ENCODE measurements at places on chromosomes 7 and 10.

DNA sequence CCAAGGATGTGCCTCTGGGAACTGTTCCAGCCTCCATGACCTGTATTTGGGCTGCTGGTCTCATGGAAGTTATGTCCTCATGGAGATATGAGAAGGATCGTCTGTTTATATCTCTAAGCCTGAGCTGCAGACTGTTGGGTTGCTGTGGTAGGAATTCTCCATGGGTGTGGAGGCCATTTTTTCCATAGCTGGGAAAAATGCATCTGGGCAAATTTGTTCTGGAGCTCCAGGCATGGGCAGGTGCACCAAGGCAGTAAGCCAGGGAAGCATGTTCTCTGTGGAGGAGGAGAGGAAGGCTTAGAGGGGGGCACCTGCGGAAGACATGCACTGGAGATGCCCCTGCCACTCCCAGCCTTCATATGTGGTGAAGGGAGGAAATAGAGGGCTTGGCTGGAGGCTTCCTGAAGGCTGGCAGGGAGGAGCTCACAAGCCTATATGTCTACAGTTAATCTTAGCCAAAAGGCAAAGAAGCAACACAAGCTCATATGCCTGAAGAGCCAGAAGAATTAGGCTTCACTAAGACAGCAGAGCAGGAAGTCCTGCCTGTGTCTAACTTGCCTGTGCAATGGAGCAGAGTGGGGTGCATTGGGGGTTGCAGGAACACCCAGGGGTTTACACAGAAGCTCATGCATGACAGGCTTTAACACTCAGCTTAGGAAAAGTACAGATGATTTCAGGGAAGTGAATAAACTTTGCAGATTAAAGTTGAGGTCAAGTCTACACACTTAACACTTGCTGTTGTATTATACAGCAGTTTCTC lies 35.1 kb upstream of the CXCL12 start:
- DNase-seq: no peak

- DNase-seq: no peak
These were observed 23.5 kb upstream of the KDM7A start for GRCh38 chr7:140200061-140200989.

DNA sequence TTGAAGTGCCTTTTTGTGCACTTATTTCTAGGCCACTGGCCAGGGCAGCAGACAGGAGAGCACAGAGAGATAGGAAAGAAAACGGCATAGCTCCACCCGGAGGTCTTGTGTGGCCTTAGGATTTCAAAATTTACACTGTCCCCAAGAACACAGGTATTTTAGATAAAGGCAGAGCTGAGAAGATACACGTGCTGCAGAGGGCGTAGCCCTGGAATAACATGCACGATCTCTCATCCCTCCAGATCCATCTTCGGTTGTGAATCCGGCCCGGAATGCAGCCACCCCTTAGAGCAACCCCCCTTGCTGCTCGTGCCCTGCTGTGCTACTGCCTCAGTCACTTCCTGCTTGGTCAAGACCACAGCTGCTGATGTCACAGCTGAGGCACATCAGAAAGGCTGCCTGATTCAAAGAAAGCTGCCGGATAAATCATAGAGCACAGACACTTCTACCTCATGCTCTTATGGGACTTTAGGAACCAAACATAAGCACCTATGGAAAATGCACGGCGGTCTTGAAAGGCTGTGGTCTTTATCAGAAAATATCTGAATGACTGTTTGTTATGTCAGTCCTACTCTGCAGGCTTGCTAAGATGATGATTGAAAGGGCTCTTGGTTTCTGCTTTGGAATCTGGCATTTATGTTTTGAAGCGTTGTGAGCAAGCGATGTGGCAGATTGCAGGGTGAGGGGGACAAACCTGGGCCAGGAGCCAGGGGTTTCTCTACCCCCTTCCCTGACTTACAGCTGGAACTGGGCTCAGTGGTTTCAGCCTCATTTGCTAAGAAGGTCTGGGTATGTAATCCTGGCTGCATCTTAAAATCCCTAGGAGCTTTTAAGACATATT lies 152.0 kb downstream of the SVIL start:
- DNase-seq: no peak

- no peak for DNase-seq
These were observed at the start of gene FAS for GRCh38 chr10:88990384-88991160. Gene FAS (plus strand): TSS chr10:88990798. CDS start chr10:88990877, 79 bp downstream.

GRCh38 chr7:39085590-39086049 lies 107.9 kb downstream of the POU6F2 start:
- no peak for DNase-seq

GRCh38 chr10:49001870-49002672 lies 62.4 kb upstream of the LRRC18 start:
- DNase-seq: no peak

GRCh38 chr7:133051066-133051465 lies 30.8 kb downstream of the CHCHD3 start:
- DNase-seq: no peak

GRCh38 chr7:45451342-45452035 lies 122.7 kb upstream of the ADCY1 start:
- DNase-seq: no peak

GRCh38 chr7:108285003-108285368 lies 154.8 kb upstream of the LAMB4 start:
- no peak for DNase-seq

- DNase-seq: no peak
These were observed 17.9 kb downstream of the JCAD start for GRCh38 chr10:30041196-30042105.

GRCh38 chr7:84394219-84394618 lies 199.6 kb upstream of the SEMA3A start:
- no peak for DNase-seq

GRCh38 chr10:128811511-128811910 lies 655.5 kb upstream of the MGMT start:
- DNase-seq: no peak

GRCh38 chr7:90267263-90267858 lies 22.4 kb downstream of the CFAP69 start:
- no peak for DNase-seq

- peak; percentile 3 for DNase-seq
These were observed 27.3 kb upstream of the IFRD1 start for GRCh38 chr7:112422842-112423496.

- no peak for DNase-seq
These were observed 72.7 kb upstream of the PIK3CG start for GRCh38 chr7:106792233-106792926.

GRCh38 chr7:155109121-155109520 lies 39.0 kb downstream of the HTR5A start:
- DNase-seq: no peak

DNA sequence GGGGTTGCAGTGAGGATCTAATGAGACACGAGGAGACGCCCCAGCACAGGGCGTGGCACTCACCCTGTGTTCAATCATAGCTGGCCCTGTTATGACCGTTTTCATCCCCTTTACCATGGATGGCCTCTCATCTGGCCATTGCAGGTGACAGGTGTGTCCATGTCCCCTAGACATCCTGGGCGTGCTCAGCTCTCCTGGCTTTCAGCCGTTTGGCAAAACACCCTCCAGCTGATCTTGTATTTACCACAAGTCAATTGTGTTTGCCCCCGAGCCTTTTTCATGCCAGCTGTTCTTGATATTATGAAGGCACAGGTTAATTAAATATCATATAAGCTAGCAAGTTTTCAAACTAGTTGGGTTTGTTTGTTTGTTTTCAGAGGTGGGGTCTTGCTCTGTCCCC lies 97.1 kb downstream of the CHST15 start:
- no peak for DNase-seq

DNA sequence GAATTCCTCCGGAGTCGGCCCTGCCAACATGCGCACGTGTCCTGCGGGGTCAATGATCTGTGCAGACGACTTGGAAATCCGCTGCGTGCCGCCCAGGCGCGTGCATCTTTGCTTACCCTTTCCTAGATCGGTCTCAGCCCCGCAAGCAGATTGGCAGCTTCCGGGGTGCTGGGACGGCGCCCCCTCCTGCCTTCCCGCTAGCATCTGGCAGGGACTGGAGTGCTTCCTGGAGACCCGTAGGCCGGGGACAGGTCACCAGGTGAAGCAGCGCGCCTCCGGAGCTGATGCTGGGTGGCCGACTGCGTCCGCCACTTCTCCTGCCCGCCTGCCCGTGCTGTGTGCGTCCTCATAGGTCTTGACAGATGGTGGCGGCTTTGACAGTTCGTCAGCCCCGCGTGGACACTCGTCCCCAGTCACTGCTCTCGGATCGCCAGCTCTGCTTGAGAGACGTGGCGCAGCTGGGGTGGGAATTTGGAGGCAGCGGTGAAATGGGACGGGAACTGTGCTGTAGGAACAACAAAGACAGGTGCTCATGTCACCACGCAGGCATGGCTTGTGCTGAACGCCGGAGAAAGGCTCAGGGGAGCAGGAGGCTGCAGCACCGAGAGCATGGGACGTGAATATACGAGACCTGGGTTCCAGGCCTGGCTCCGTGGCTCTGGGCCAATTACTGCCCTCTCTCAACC lies 21.9 kb upstream of the KCNK18 start:
- DNase-seq: no peak

DNA sequence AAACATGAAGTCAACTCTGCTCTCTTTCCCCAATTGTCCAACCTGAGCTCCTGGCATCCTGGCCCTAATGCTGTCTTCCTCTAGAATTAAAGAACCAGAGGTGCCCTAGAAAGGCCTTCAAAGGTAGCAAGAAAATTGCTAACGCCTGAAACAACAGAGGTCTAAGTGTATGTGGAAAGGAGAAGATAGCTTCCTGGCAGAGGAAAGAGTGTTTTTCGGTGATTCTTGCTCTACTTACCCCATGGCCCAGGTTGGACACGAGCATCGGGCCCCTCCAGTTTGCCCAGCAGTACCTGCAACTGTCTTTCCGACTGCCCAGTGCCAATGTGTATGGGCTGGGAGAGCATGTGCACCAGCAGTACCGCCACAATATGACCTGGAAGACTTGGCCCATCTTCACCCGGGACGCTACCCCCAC lies 22.2 kb downstream of the MGAM2 start:
- no peak for DNase-seq

DNA sequence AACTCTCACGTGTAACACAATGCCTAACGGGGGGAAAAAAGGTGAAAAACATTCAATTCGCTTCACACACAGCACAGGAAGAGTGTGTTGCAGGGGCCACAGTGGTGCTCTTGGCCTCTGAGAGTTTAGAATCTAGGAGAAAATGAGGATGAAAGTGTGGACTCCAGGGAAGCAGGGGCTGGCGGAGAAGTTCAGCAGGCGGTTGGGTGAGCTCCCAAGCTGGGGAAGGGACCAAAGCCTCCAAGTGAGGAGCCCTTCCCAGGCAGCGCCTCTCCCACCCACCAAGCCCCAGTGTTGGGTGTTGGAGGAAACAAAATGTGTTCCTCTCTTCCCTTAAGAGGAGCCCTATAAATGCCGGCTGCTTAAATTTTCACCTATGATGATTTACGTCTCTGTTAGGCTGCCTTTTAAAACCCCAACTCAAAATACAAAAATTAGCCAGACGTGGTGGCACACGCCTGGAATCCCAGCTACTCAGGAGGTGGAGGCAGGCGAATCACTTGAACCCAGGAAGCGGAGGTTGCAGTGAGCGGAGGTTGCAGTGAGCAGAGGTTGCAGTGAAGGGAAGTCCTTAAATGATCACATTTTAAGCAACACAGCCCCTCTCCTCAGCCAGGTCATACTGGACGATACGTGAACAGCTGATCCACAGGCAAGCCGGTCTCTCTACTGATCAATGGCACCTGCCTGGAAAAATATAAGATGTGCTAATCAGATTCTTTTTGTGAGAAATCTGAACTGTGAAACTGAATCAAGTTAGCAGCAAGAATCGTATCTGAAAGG lies 735.2 kb downstream of the PARD3 start:
- DNase-seq: no peak

Measured in cerebellar nuclear complex (tissue), 1 donor.